GM12878 (cell line): ENCODE measurements at places on chromosomes 16 and 17. TPM values are rescaled to one million over a fixed set of nuclear protein-coding genes. Genes with fewer than 3 reads are reported as not detected.
A peak's percentile ranks its signal among the peaks of the same experiment; 100 is the strongest.

GRCh38 chr17:75412455-75413317 is 7.2 kb upstream of the GRB2 start:
- no peaks in the 10 kb centered on the region for H3K36me3 ChIP-seq
- no peak overlapping the region for H3K4me3 ChIP-seq
- peaks cover 15% of the 10 kb centered on the region for H3K4me1 ChIP-seq
- H3K27me3 ChIP-seq: no peaks in the 10 kb centered on the region
- H3K27ac ChIP-seq: peak overlapping the region; percentile 20

The DPEP3 gene
- not detected in 2 replicates for polyA plus RNA-seq

DNA sequence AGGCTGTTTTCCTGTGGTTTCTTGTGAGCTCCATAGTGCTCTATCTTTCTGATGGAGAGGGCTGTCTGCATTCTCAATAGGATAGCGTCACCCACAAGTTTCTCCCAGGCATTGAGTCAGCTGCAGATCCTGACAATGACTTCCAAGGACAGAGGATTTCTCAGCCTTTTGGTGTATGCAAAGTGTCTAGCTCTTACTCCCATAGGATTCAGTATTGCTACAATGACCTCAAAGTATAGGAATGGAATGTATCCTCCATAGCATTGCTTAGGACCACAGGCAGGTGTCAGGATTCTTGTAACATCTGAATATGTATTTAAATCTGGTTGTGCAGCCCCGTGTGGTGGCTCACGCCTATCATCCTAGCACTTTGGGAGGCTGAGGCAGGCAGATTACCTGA is 32.3 kb downstream of the SMIM36 start:
- H3K27me3 ChIP-seq: no peaks in the 10 kb centered on the region
- no peaks in the 10 kb centered on the region for H3K36me3 ChIP-seq
- no peak for DNase-seq
- H3K4me3 ChIP-seq: no peak overlapping the region

GRCh38 chr17:62739645-62740388 is 68.3 kb downstream of the MARCHF10 start:
- H3K27ac ChIP-seq: no peak overlapping the region
- H3K4me1 ChIP-seq: no peaks in the 10 kb centered on the region
- H3K4me3 ChIP-seq: no peak overlapping the region
- H3K36me3 ChIP-seq: no peaks in the 10 kb centered on the region
- no peak for DNase-seq

- H3K27me3 ChIP-seq: no peaks in the 10 kb centered on the region
- H3K27ac ChIP-seq: no peak overlapping the region
- H3K4me3 ChIP-seq: no peak overlapping the region
- no peaks in the 10 kb centered on the region for H3K4me1 ChIP-seq
- no peak for DNase-seq
These were observed 15.0 kb downstream of the TRPV1 start for GRCh38 chr17:3594051-3594800.

GRCh38 chr16:1790611-1791255 is 2.8 kb downstream of the IGFALS start:
- no peak overlapping the region for H3K4me3 ChIP-seq
- DNase-seq: no peak
- H3K27me3 ChIP-seq: no peaks in the 10 kb centered on the region
- H3K27ac ChIP-seq: no peak overlapping the region
- H3K4me1 ChIP-seq: no peaks in the 10 kb centered on the region

- peaks cover 10% of the 10 kb centered on the region for H3K4me1 ChIP-seq
- no peaks in the 10 kb centered on the region for H3K36me3 ChIP-seq
- no peak overlapping the region for H3K27ac ChIP-seq
These were observed 16.2 kb downstream of the SLC43A2 start for GRCh38 chr17:1612400-1612799.

The SUMO2 gene
- polyA plus RNA-seq: 755 and 785 TPM in 2 replicates

DNA sequence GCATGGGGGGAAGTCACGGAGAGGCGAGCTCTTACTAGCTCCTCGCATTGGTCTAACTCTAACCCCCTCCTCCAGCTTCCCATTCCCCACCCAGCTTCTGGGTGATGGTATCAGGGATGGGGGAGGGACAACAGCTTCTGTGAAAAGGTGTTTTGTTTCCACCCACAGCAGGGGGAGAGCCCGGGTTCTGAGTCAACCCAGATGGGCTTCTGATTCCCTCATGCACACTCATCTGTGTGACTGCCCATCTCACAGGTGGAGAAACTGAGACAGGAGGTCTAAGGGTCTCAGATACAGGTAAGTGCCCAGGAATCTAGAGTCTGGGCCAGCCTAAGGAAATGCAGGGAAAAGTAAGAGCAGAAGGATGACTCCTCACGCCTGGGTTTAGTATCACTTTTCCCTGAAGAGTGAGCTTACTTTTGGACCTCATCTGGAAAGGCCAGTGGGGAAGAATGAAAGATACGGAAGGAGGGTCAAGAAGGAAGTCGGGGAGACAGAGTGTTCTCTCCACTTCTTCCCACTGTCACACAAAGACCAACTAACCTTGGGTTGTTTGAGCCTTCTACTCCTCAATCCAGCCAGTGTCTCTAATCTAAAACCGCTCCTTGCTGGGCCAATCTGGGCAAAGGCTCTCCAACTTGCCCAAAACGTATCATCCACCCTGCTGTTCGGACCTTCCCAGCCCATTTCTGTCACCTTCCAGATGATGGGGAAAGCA is 3.1 kb upstream of the TLCD2 start:
- no peaks in the 10 kb centered on the region for H3K27me3 ChIP-seq
- peaks cover 9% of the 10 kb centered on the region for H3K4me1 ChIP-seq

DNA sequence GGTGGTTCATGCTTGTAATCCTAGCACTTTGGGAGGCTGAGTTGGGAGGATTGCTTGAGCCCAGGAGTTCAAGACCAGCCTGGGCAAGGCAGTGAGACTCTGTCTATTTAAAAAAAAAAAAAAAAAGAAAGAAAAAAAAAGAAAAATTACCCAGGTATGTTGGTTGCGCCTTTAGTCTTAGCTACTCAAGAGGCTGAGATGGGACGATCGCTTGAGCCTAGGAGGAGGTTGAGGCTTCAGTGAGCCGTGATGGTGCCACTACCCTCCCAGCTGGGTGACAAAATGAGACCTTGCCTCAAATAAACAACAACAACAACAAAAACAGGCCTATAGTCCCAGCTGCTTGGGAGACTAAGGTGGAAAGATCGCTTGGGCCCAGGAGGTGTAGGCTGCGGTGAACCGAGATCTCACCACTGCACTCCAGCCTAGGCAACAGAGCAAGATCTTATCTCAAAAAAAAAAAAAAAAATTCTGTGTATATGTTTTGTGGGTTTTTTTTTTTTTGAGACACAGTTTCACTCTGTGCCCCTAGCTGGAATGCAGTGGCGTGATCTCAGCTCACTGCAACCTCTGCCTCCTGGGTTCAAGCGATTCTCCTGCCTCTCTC is 12.5 kb upstream of the ANKRD40CL start:
- DNase-seq: no peak
- no peak overlapping the region for H3K4me3 ChIP-seq
- no peaks in the 10 kb centered on the region for H3K27me3 ChIP-seq
- H3K27ac ChIP-seq: no peak overlapping the region

DNA sequence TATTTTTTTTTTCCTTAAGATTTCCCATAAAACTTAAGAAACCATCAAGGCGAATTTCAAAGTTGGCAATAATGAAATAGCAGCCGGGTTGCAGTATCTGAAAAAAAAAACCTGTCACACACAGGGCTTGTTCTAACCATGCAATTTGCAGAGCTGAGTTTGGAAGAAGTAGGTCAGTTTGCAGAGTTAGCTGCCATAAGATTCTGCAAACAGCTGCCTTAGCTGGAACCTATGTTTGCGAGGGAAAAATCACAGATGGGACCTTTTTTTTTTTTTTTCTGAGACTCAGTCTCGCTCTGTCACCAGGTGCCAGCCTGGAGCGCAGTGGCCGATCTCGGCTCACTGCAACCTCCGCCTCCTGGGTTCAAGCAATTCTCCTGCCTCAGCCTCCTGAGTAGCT is 98.5 kb upstream of the HS3ST4 start:
- H3K4me1 ChIP-seq: no peaks in the 10 kb centered on the region
- H3K4me3 ChIP-seq: no peak overlapping the region
- H3K36me3 ChIP-seq: no peaks in the 10 kb centered on the region
- H3K27ac ChIP-seq: no peak overlapping the region

- no peaks in the 10 kb centered on the region for H3K4me1 ChIP-seq
- H3K27ac ChIP-seq: no peak overlapping the region
- peaks cover 8% of the 10 kb centered on the region for H3K27me3 ChIP-seq
- no peaks in the 10 kb centered on the region for H3K36me3 ChIP-seq
- H3K4me3 ChIP-seq: no peak overlapping the region
These were observed 1.4 kb downstream of the NOTUM start for GRCh38 chr17:81959362-81960129.

GRCh38 chr16:11909653-11910545 is 5.9 kb downstream of the GSPT1 start:
- H3K4me3 ChIP-seq: peak overlapping the region; percentile 42; the same call in 1 of the 2 replicates
- peaks cover 6% of the 10 kb centered on the region; the same call in 1 of the 2 replicates for H3K36me3 ChIP-seq
- H3K27me3 ChIP-seq: no peaks in the 10 kb centered on the region

DNA sequence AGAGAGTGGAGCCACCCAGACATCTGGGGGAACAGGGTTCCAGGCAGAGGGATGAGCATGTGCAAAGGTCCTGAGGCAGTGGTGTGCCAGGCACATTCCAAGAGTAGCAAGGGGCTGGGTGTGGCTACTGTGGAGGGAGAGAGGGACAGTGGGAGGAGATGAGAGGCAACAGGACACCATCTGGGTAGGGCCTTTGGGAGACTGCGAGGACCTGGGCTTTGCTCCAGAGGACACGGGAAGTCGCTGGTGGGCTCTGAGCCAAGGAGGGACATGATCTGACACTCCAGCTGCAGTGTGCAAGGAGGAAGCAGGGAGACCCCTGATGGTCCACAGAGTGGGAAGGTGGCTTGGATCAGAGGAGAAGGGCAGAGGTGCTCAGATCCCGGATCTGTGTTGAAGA is 56.7 kb upstream of the MED9 start:
- no peaks in the 10 kb centered on the region for H3K36me3 ChIP-seq
- H3K4me3 ChIP-seq: no peak overlapping the region
- H3K27me3 ChIP-seq: no peaks in the 10 kb centered on the region
- no peak overlapping the region for H3K27ac ChIP-seq

DNA sequence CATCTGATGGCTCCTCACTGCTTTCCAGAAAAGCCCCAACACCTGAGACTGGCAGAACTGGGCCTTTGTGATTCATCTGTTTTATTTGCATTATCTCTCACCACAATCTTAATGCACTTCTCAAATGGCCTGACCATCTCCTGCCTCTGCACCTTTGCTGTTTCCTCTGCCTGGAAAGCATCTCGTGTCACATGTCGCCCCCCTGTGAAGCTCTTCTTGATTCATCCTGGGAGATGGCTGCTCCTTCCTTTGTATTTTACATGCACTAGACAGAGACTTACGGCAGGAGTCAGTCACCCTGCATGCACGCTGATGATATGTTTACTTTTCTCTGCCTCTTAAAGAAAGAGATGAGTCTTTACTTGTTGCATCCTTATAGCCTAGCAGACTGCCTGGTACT is 30.0 kb downstream of the HNF1B start:
- DNase-seq: no peak
- H3K27ac ChIP-seq: no peak overlapping the region
- H3K36me3 ChIP-seq: no peaks in the 10 kb centered on the region
- peaks cover 8% of the 10 kb centered on the region; the same call in 1 of the 2 replicates for H3K4me1 ChIP-seq
- H3K27me3 ChIP-seq: peaks cover 3% of the 10 kb centered on the region; the same call in 1 of the 2 replicates
- H3K4me3 ChIP-seq: no peak overlapping the region

The CEP95 gene
- 23.2 and 24.7 TPM in 2 replicates for polyA plus RNA-seq

DNA sequence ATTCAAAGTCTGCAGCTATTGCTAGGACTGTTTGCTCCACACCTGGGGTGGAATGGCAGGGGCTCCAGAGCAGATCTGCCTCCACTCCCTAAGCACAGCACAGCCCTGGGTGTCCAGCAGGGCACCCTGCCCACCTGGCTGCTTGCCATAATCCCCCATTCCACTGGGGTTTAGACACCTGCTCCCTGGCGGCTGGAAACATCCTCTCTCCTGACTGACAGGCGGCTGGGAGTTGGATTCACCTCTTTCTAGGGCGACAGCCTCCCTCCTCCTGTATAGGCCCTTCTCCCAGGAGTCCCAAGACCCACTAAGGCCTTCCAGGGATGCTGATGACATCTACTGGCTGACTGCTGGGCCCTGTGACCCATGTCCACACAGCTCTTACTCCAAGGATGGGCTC is 18.0 kb downstream of the HDAC5 start:
- peaks cover 6% of the 10 kb centered on the region for H3K4me1 ChIP-seq
- H3K36me3 ChIP-seq: no peaks in the 10 kb centered on the region; the same call in 1 of the 2 replicates
- no peak for DNase-seq
- no peak overlapping the region for H3K4me3 ChIP-seq

The ENPP7 gene
- 0.21 TPM in 1 of 2 replicates, not detected in the other for polyA plus RNA-seq

DNA sequence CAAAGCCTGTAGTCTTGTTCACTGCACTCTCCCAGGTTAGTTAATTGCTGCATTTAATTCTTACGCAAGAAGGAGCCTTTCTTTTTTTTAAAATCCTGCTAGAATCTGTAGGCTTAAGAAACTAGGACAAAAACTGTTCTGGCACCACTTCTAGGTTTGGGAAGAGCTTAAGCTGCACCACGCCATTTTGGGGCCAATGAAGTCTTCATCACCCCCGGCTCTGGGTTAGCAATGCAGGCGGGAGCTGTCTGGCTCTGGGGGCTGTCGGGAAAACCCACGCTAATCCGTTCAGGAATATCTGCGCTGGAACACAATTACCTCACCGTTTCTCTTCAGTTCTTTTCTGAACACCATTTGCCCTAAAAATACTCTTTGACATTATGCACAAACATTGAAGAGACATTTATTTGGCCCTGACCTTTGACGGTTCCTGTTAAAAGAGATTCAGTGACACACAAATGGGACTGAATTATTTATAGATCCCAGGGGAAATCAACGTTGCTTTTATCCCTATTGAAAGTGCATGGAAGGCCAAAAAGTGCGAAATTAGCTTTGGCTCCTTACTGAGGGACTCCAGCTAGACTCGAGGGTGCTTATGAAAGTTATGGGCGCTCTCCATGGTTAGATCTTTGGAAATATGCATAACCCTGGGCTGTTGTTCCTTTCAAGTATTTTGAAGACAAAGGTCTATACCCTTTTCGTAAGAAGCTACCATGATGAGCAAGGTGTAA is 249.2 kb downstream of the HAPSTR1 start:
- no peaks in the 10 kb centered on the region for H3K36me3 ChIP-seq
- H3K27ac ChIP-seq: no peak overlapping the region
- H3K4me1 ChIP-seq: no peaks in the 10 kb centered on the region
- H3K27me3 ChIP-seq: no peaks in the 10 kb centered on the region

DNA sequence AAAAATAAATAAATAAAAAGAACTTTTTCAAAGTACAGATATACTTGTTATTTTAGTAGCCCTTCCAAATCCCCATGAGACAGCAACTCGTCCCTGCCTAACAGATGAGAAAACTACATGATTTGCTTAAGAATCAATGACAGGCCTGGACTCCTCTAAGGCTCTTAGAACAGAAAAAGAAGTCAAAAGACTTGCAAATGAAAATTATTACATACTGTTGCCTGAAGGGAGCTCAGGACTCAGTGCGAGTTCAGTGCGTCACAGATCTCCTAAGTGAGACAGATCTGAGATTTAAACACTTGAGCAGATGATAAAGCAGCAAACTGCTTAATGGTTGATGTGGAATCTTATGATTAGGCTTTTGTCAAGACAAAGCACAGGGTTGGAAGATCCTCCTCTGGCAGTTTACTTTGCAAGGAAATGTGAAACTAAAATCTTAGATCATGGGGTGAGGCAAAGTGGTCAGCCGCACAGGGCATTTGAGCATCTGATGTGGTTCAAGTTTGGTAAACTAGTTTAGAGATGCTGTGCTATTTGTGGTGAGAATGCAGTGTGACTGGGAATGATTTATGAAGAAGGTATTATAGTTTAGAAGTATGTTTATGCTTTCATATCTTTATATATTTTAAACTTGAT is 138.1 kb downstream of the TRIM37 start:
- no peak for DNase-seq
- H3K4me3 ChIP-seq: no peak overlapping the region
